ENCODE measurements at places on chromosomes 16 and 17.

- DNase-seq: no peak
Measured at GRCh38 chr16:31710134-31710533, 163.5 kb upstream of the ZNF267 start.

DNA sequence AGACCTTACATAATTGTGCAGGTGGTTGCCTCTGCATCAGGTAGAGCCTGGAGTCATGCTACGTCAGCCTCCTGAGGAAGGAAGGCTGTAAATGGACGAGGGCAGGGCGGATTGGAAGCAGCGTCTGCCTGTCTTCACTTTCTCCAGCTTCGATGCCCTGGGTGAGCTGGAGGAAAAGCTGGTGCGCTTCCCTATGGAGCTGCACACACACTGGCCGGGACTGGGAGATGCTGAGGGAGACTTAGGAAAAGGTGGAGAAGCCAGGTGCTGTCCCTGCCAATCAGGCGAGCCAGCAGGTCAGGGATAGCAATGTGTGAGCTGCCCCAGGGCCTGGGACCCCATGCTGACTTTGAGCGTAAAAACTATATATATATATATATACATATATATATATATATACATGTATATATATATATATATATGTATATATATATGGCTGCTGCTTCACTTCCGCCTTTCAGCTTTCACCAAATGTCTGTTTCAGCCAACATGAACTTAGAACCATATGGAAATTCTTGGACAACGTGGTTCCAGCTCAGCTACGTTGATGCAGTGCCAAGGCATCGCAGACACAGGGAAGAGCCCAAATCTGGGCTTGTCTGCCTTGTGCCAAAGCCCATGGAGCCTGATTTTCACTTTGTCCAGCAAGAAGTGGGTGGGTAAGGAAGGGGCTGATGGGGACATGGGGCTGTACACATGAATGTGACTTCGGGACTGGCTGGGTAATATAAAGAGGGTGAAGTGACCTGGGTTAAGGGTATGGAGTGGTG lies 71.5 kb upstream of the NKD1 start:
- peak; percentile 76 for DNase-seq

- no peak for DNase-seq
Measured at GRCh38 chr16:73142053-73142854, 94.3 kb upstream of the ZFHX3 start.

DNA sequence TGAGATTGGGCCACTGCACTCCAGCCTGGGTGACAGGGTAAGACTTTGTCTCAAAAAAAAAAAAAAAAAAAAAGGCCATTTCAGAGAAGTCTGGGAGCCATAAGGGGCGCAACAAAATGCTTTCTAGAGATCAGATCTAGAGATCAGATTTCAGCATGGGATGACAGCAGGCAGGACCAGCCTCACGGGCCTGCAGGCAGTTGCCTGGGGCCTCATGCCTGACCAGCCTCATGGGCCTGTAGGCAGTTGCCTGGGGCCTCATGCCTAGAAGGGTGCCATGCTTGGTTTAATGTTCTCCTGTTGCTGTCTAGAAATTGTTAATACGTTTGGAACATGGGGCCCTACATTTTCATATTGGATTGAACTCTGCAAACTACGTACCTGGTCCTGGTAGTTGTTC lies 59.4 kb downstream of the MARF1 start:
- DNase-seq: no peak

- no peak for DNase-seq
Measured at GRCh38 chr16:57166451-57166850, 19.4 kb downstream of the PSME3IP1 start.

GRCh38 chr16:72277749-72278148 lies 105.8 kb upstream of the PMFBP1 start:
- no peak for DNase-seq
